ENCODE measurements at places on chromosomes 1 and 21. TPM values are rescaled to one million over a fixed set of nuclear protein-coding genes. Genes with fewer than 3 reads are reported as not detected.

The PATJ gene
- 8.8 TPM for total RNA-seq

GRCh38 chr1:186202271-186202764, 172.7 kb downstream of the TPR start:
- DNase-seq = no peak

The FMO2 gene
- not detected for total RNA-seq

The HCRTR1 gene
- not detected for total RNA-seq

GRCh38 chr1:234643850-234644134, 33.8 kb upstream of the IRF2BP2 start:
- no peak for DNase-seq

The FMO1 gene
- not detected for total RNA-seq

DNA sequence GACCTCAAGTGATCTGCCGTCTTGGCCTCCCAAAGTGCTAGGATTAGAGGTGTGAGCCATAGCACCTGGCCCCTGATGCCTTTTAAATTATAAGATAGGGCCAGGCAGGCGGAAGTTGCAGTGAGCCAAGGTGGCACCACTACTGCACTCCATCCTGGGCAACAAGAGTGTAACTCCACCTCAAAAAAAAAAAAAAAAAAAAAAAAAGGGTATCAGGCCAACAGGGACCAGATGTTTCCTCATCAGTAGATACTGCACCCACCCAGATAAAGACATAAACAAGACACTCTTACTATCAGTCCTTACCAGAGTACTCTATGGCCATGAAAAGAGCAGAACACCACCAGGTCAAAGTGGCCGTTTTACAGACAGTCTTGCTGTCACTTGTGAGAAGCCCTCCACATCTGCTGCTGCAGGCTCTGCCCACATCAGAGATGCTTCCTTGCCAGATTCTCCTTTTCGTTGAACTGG, 3.3 kb downstream of the C21orf58 start:
- no peak for DNase-seq

The METTL13 gene
- 38.5 TPM for total RNA-seq

- no peak for DNase-seq
Observed at GRCh38 chr1:198455966-198456365, 84.5 kb downstream of the ATP6V1G3 start.

The RHOU gene
- total RNA-seq = 9.5 TPM

- no peak for DNase-seq
Observed at GRCh38 chr1:24619376-24619775, 23.7 kb upstream of the SRRM1 start.

The PGLYRP4 gene
- not detected for total RNA-seq

The TMCO4 gene
- 13.1 TPM for total RNA-seq
